ENCODE measurements at places on chromosomes 6 and 20.

- no peak for DNase-seq
Observed at GRCh38 chr6:154503658-154504057, 6.8 kb downstream of the CNKSR3 start.

DNA sequence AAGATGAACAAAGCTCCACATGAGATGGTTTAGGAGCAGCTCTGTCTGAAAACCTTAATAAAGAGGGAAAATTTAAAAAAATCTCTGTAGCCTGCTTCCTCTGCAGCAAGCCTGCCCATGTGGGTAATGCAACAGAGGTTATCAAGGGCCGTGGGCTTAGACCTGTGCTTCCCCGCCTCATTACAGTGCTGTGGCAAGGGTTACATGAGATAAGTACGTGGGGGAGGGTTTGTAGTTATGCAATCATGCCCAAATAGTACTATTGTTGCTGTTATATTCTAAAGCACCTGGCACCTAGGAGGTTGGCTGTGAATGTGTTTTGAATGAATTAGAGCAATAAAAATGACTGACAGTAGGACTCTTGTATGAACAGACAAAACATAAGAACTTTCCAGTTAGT lies 68.3 kb downstream of the PKHD1 start:
- DNase-seq: no peak

GRCh38 chr6:136539967-136540652 lies 10.1 kb downstream of the MAP7 start:
- DNase-seq: no peak

GRCh38 chr6:17022604-17023003 lies 79.2 kb upstream of the STMND1 start:
- no peak for DNase-seq

DNA sequence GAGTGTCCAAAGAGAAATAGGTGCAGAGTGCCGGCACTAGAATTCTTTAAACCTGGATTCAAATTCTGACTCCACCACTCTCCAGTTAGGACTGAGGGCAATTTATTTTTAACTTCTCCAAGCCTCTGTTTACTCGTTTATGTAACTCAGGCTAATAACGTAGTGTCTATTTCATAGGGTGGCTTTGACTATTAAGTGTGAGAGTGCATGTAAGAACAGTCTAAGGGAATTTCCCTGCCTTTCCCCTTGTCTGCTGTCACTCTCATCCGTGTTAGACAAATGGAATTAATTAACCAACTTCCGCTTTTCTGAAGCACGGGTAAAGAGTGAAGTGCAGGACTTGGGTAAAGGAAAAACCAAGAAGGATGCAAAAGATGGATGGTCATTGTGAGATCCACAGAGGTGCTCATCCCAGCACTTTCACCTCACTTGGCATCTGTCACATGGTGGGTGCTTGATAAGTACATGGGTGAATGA lies 4.1 kb upstream of the ZKSCAN8 start:
- no peak for DNase-seq

- no peak for DNase-seq
Observed at GRCh38 chr6:132187816-132188215, 213.5 kb downstream of the MOXD1 start.

DNA sequence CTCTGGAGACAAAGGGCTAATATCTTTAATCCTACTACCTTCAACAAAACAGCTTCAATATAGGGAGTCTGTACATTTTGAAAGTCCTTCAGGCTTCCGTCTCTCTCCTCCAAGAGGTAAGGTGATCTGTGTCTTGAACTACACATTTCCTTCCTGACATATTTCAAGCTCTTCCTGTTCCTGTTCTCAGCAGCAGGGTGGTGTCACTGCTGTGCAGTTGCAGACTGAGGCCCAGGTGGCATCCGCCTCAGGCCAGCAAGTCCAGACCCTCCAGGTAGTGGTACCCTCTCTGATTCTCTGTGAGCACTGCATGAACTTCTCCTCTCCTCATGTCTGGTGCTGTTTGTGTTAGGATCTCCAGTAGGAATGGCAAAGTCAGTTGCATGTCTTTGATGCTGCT lies 7.8 kb downstream of the NFYA start:
- DNase-seq: no peak

DNA sequence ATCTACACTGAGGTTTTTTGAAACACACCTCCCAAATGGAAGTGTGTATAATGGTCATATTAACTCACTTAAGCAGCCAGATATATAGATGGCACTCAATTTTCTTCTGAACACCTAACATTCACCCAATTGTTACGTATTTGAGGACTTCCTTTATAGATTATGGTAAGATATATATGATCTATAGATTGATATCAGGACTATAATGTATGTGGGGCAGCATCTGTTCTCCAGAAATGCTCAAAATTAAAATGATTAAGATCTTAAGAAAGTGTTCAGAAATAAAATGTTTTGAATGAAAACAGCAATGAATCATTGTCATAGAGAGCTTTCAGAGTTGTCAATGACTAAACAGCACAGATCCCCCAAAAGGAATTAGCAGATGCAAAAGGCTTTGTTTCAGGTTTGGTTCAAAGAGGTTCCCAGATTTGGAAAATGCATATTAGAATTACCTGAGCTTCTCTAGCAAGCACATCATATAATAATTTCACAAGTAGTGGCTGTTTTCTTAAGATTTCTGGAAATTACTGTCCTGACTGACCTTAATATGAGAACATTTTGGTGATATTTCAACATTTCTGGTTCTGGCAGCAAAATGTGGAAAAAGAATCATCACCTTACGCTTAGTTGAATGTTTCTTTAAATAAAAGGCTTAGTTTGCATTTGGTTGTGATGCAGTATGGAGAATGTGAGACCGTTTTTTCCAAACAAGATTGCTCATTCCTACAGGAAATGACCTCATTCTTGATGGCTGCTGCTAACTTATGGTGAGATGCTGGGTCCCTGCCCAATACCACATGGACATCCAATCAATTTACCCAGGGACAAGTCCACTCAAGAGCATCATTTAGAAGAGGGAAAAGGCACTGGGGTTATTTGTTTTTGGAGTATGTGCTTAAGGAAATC lies 31.5 kb downstream of the TRAF3IP2 start:
- DNase-seq: no peak

DNA sequence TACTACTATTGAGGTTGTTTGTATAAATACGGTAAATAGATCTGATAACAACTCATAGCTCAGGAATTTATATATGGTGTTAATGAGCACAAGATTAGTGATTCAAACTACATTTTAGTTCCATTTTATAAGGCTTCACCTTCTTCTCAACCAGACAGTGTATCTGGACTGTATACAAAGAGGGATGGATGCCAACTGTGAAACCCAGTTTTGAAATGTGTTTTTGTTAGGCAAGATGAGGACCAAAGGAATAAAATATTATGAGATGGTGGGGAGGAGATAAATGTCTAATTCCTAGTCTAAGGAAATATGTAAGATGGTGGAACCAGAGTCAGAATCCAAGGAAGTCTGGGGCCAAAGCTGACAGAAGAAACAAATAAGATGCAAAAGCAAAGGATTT lies 329.0 kb downstream of the GRIK2 start:
- DNase-seq: no peak

GRCh38 chr6:122770835-122771601 lies 8.5 kb upstream of the FABP7 start:
- no peak for DNase-seq

- peak; percentile 5 for DNase-seq
Observed at GRCh38 chr6:138428944-138429598, 25.0 kb downstream of the HEBP2 start.

GRCh38 chr20:44590980-44591778 lies 8.8 kb downstream of the PKIG start:
- no peak for DNase-seq
